ENCODE measurements at places on chromosomes 3 and 15.

DNA sequence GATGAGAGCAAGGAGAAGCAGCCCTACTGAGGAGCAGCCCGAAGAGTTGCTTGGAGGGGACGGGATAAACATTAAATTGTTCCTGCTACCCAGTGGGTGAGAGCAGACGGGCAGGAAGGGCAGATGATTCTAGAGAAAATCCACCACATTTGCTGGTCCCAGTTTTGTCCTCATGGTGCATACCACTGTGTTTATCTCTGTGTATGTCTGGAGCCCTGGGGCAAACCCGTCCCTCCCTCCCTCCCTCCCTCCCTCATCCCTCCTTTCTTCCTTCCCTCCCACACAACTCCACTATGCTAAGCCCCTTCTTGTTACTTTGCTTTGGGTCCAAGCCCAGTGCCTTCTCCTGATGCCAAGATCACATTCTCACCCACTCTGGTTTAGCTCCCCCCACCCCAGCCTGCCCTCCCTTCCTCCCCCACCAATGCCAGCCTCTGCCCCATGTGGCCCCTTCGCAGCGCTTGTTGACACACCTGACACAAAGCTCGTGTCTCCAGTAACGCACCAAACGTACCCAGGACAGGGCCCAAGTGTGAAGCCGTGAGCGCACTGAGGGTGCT is 194.8 kb downstream of the ATP10A start:
- no peak for DNase-seq

DNA sequence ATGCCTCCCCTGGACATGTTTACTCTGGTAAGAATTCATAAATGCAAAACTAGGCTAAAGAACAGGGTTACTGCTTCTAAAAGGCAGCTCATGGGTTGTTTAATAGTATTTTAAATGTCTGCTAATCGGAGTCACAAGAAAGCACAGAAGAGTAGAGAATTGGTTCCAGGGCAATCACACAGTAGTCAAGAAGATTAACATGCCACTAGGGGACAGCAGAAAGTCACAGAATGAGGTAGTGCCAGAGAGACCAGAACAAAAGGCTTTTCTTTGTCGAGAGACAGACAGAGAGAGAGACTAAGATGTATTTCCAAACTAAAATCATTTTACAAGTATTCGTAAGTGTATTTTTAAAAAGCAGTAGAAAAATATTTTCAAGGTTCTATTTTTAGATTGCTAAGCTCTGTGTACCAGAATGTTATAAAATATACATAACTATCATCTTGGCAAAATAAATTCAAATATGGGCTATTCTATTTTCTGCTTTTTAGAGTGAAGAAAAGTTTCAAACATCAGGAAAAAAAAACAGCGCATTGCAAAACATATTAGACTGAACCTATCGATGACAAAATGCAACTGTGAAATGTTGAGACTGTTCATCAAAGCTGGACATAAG is 78.3 kb upstream of the CDIN1 start:
- DNase-seq = peak; percentile 26

- no peak for DNase-seq
These were observed 55.8 kb downstream of the TRPC1 start for GRCh38 chr3:142779591-142779990.

GRCh38 chr3:171365489-171365888 is 94.7 kb downstream of the TNIK start:
- DNase-seq = no peak

GRCh38 chr15:90086868-90087268 is 15.4 kb downstream of the IDH2 start:
- DNase-seq = no peak

GRCh38 chr3:190122198-190122771 is 1.6 kb upstream of the P3H2 start:
- DNase-seq = no peak

GRCh38 chr15:98383571-98383970 is 264.8 kb upstream of the IGF1R start:
- DNase-seq = no peak

DNA sequence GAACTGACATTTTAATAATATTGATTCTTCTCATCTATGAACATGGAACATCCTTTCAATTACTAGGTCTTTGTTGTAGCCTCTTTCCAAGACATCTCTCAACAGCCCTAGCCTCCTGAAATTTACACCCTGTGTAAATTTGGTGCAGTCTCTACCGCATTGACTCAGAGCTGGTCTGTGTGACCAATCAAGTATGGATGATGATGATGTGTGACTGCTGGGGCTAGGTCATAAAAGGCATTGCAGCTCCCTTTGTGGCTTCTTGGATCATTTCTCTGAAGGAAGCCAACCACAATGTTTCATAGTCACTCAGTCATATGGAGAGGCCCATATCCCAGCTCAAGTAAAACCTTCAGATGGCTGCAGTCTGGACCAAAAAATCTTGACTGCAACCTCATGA is 62.1 kb upstream of the FAM3D start:
- no peak for DNase-seq

DNA sequence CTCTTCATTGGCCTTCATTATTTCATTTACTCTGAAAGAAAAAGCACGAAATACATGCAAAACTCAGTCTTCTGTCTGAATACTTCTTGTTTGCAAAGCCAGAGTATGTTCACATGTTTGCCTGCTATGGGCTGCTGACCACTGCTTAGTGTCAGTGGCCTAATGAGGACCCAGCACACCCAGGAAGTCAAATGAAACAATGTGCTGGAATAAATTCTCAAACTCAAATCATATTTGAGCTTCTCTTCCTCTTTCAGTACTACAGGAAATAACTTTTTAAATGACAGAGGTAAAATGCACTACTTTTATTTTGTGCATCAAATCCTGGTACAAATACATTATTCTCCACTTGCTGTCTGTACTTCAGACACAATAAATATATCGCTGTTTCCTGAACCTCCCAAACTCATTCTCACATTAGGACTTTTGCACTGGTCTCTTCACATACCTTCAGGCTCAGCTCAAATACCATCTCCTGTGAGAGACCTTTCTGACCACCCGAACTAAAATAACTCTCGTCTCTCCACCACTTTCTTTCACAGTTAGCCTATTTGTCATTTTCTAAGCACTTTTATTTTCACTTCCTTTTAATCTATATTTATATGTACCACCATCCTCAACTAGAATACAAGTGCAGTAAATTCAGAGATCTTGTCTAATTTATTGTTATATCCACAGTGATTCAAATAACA is 176.8 kb downstream of the TUSC7 start:
- no peak for DNase-seq

DNA sequence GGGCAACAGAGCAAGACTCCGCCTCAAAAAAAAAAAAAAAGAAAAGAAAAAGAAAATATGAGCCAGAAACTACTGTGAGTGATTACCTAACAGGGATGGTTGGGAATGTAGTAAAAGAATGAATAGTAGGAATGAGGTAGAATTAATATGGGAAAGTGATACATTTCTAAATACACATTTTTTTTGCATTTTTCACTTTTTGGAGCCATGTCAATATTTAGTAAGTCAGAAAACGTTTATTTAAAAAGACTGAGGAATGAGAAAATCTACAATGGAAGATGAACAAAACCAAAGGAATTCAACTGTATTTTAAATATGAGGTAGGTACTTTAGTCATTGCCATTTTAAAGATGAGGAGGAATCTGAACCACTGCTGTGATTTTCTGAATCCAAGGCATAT is 817.2 kb upstream of the CADM2 start:
- DNase-seq = no peak

DNA sequence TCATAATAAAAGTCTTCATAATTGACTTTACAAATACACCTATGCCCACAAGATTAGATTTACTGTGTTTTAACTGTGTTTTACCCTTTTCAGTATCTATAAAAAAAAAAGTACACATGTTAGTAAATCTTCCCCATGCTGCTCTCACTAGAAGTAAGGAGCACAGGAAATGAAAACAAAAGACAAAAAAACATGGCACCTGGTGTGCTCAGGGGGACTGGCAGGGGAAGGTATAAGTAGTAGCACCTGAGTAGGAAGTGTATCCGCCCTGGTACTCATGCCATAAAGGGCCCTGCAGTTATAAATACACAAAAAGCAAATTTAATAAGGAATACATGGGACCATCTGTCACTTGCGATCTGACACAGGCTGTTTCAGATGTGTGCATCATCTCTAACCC is 8.9 kb upstream of the ALDH1A2 start:
- DNase-seq = no peak

GRCh38 chr15:65653341-65653740 is 31.6 kb downstream of the SLC24A1 start:
- DNase-seq = no peak

GRCh38 chr15:59276225-59277178 is 69.9 kb downstream of the LDHAL6B start:
- DNase-seq = no peak

- DNase-seq = no peak
These were observed 13.2 kb downstream of the TSPAN3 start for GRCh38 chr15:77057685-77058084.

- DNase-seq = no peak
These were observed 961.0 kb upstream of the CFAP20DC start for GRCh38 chr3:60010781-60011180.

GRCh38 chr3:27467545-27467944 is 16.6 kb downstream of the SLC4A7 start:
- peak; percentile 29 for DNase-seq

DNA sequence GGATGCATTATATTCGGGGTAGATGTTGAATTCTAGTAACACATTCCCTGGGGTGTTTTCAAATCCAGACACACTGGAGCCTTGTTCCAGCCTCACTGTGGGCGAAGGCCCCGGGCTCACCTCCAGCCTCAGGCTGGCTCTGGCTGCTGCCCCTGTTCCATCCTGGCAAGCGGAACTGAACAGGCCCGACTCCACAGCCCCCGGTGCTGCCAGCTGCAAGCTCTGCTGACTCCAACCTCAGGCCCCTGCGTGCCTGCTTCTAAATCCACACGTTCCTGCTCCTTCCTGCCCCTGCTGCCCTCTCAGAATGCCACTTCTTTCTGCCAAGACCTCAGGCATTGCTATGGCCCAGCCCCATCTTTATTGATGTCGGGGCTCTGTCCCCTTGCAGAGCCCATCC is 90.6 kb downstream of the LIPC start:
- DNase-seq = no peak

- no peak for DNase-seq
These were observed 64.5 kb downstream of the SMAD6 start for GRCh38 chr15:66766282-66767230.

DNA sequence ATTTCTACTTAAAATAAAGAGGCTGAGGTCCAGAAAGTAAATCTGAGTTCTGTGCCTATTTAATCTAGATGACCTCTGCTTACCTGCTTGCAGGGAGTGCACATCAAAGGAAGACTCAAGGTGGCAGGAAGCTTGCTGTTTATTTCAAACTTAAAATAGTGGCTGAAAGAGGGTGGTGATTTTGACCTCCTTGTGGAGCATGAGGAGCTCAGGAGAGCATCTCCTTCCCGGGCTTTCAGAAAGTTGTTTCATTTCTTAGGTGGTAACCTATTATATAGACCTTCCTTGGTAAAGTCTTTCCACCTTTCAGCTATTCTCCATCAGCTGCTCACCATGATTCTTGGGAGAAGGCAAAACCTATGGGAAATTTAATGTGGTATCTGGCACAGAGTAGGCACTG is 494 bp downstream of the GCSAM start:
- no peak for DNase-seq

DNA sequence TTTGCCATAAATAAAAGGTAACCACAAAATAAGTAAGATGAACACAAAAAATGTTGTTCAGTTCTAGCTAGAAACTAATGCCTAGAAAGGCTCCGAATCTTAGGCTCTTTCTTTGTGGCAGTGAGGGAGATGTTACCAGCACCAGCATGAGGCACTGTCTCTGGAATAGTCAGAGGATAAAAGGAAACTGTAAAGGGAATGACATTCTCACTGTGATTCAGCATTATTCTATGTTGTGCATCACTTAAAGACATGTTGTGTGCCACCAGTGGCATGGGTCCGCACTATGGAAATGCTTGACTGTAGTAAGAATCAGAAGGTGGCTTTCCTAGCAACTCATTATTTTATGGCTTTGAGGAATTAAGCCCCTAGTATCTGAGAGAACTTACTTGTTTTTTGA is 70.8 kb downstream of the SEC22A start:
- no peak for DNase-seq

DNA sequence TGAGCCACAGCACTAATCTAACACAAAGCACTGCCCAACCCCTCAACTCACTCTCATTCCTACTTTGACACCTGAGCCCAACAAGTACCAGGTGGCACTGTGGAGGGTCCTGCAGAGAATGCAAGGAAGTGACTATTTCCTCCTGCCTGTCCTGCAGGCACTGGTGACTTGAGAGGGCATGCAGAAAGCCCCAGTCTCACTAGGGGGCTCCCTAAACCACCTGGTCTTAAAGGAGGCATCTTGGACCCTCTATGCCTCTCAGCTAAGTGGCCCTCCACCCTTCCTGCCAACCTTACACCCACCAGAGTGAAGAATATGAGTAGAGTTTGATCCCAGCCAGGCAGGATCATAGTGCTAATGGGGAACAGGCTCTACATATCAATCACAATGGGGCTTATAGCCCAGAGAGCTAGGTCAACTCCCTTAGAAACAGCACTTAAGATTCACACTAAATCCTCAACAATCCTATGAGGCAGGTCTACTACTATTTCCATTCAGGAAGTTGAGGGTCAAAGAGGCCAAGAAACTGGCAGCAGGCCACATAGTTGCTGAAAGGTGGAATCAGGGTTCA is 15.2 kb downstream of the TRAIP start:
- no peak for DNase-seq

DNA sequence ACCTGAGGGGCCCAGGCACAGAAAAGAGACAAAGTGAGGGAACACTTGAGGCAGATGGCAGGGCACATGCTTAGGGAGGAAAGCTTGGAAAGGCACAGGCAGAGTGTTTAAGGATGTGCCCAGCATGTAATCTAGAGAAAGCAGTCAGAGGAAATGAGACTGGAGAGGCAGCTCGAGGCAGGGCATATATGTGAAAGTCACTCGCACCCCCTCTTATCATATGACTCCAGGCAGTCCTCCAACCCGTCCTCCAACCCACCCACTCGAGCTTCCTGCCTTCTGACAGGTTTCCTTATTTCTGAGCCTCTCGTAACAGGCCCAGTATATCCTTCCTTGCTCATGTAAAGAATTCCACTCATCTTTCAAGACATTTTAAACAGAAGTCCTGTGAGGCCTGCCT is 294.0 kb downstream of the SOX2 start:
- no peak for DNase-seq

GRCh38 chr15:101501703-101502373 is 12.3 kb upstream of the PCSK6 start:
- no peak for DNase-seq

GRCh38 chr3:54681706-54682105 is 246.2 kb downstream of the LRTM1 start:
- no peak for DNase-seq

DNA sequence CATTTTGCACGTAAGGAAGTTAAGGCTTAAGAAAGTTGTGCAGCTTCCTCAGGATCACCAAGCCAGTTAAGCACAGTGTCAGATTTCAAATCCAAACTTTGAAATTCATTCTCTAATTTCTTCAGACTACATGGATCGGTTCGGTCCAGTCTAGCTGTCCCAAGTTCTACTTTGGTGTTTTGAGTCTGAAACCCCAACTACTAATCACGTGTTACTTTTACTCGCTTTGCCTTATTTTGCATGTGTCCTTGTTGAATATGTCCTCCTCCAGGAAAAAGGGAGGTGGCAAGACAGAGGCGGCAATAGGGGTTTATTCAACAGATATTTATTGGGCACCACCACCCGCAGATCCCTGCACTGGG is 522 bp upstream of the GXYLT2 start:
- no peak for DNase-seq

- no peak for DNase-seq
These were observed 231.6 kb upstream of the AGTR1 start for GRCh38 chr3:148466143-148466542.

GRCh38 chr3:5271372-5271683 is 83.8 kb downstream of the EDEM1 start:
- no peak for DNase-seq
